Regular cardiac myocyte (primary cell): ENCODE measurements at places on chromosomes 3 and 15. TPM values are rescaled to one million over a fixed set of nuclear protein-coding genes. Genes with fewer than 3 reads are reported as not detected.

SLC38A3 gene
- not detected in 2 replicates for total RNA-seq

GCSAM gene
- not detected in 2 replicates for total RNA-seq

GLDN gene
- 1.2 and 1.4 TPM in 2 replicates for total RNA-seq

ZCWPW2 gene
- 0.38 and 1.4 TPM in 2 replicates for total RNA-seq

TAMM41 gene
- total RNA-seq: 3.5 and 3.7 TPM in 2 replicates

SLC26A6 gene
- total RNA-seq: 12.8 and 26.2 TPM in 2 replicates
